ENCODE measurements at places on chromosomes 3 and 15.

GRCh38 chr3:45017821-45018220 lies 8.3 kb upstream of the CLEC3B start:
- no peak for DNase-seq

GRCh38 chr15:38130740-38131498 lies 121.7 kb upstream of the SPRED1 start:
- peak; percentile 25 for DNase-seq

- peak; percentile 13 for DNase-seq
Observed at GRCh38 chr15:100115711-100116090, 226.1 kb downstream of the ADAMTS17 start.

- DNase-seq: no peak
Observed at GRCh38 chr3:162799910-162800309, 1303.3 kb downstream of the OTOL1 start.

DNA sequence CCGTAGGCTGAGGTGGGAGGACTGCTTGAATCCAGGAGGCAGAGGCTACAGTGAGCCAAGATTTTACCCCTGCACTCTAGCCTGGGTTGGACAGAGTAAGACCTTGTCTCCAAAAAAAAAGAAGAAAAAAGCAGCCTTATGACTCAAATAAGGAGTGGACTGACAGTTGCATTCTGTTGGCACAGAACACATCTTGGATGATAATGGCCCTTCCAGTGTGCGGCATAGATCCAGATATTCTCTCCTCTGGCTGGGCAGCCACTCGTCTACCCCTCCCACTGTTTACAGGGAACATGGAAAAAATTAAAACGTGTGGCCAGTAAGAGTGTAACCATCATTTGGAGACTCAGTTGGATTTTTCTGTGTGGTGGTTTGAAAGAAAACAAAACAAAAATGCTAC lies 118.6 kb upstream of the RNF7 start:
- no peak for DNase-seq

GRCh38 chr3:139530717-139531116 lies 8.8 kb downstream of the RBP1 start:
- DNase-seq: no peak

DNA sequence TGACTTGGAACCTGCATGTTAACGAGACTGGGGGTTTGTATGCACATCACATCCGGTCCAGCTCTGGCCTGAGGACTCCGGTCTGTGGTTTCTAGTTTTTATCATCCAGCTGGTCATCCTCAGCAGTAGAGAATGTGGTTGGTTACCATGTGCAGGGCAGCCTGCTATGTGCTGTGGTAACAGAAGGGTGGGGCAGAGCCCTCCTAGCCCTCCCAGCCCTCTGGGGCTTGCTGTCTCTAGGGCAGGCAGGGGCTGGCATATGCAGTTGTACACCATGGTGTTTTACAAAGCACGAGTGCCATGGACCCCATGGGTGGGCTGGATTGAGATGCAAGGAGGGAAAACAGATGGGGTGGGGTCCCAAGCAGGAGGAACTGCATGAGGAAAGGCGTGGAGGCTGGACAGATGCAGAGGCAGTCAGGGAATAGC lies 70.2 kb downstream of the APBA2 start:
- no peak for DNase-seq

DNA sequence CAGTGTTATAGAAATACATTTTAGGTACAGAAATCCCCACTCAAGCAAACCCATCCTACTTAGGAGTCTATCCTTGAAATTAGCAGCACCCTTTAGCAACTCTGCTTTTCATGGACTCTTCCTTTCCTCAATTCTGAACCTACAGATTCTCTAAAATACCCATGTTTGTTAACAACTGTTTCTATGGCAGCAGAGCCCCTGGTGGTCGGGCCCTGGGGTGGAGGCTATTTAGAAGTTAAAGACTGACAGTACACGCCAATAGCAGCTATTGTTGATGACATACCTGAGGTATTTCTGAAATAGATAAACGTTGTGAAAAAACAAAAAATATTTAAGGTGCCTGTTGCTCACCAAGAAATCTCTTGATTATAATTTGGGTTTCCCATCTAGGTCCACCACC lies 23.4 kb upstream of the NRG4 start:
- peak; percentile 7 for DNase-seq

Data from NAMALWA (cell line).